Keratinocyte (primary cell): ENCODE measurements at places on chromosomes 6 and 20.

GRCh38 chr6:113920663-113921267, 50.2 kb downstream of the HDAC2 start:
- DNase-seq = no peak

DNA sequence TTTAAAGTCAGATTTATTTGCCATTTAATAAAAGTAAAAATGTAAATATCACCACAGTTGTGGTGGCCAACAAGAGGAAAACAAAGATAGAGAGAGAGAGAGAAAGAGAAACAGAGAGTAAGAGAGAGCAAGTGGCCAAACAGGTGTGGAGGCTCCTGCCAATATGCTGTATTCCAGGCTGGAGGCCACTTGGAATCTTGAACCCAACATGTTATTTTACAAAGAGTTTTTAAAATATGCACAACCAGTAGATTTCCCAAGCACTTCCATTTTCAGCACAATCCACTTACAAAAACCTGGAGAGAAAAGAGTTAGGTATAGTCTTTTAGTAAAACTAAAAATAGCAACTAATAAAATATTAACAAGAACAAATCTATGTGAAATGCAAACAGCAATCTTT, 1323.1 kb upstream of the CITED2 start:
- DNase-seq = no peak

DNA sequence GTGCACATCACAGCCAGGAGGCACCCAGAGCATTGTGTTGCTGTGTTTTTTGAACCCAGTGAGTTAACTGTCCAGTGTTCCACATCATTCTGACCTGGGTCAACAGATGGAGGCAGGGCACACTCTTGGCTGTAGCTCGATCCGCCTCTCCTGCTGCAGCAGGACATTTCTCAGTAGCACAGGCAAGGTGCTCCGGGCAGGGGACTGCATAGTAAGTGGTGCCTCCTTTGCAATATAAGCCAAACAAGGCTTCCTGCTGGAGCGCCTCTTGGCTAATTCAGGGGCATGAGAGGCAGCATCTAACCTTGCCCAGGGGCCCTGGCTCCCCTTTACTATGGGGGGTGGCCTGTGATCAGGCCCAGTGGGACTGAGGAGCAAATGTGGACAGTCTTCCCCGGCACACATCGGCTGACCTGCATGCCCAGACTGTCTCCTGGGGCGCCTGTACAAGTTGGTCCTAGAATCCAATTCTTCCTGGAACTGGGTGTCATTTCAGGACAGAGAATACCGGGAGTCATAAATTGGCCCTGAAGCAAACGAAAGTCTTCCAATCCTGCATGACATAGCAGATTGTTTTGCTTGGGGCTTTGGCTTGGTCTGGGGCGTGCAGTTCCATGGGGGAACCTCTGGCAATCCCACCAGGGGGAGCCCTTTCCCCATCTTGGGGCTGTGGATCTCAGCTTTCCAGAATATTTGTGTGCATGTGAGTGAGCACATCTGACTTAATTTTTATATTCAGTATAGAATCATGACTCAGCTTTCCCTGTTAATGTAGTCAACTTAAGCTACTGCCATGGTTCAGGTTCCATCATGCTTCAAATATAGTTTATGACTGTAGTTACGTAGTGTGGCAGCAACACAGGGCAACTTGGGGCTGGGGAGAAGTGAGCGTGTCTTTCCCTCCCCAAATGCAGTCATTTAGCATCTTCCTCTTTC, 56.0 kb upstream of the DDR1 start:
- DNase-seq = no peak

- DNase-seq = no peak
These were observed 262.1 kb upstream of the ADGRB3 start for GRCh38 chr6:68372991-68373390.

- no peak for DNase-seq
These were observed 470.6 kb upstream of the ARID1B start for GRCh38 chr6:156306531-156306930.

- no peak for DNase-seq
These were observed 100.2 kb downstream of the TRMT11 start for GRCh38 chr6:126086560-126086959.

- DNase-seq = no peak
These were observed 48.4 kb downstream of the DHX35 start for GRCh38 chr20:39010496-39010895.

GRCh38 chr6:33833599-33833998, 29.8 kb upstream of the MLN start:
- DNase-seq = no peak

GRCh38 chr20:53157443-53158408, 185.6 kb downstream of the TSHZ2 start:
- no peak for DNase-seq

GRCh38 chr20:5168651-5169396, 42.0 kb downstream of the CDS2 start:
- DNase-seq = no peak

- DNase-seq = no peak
These were observed 246.3 kb upstream of the RNF24 start for GRCh38 chr20:4261333-4262284.

DNA sequence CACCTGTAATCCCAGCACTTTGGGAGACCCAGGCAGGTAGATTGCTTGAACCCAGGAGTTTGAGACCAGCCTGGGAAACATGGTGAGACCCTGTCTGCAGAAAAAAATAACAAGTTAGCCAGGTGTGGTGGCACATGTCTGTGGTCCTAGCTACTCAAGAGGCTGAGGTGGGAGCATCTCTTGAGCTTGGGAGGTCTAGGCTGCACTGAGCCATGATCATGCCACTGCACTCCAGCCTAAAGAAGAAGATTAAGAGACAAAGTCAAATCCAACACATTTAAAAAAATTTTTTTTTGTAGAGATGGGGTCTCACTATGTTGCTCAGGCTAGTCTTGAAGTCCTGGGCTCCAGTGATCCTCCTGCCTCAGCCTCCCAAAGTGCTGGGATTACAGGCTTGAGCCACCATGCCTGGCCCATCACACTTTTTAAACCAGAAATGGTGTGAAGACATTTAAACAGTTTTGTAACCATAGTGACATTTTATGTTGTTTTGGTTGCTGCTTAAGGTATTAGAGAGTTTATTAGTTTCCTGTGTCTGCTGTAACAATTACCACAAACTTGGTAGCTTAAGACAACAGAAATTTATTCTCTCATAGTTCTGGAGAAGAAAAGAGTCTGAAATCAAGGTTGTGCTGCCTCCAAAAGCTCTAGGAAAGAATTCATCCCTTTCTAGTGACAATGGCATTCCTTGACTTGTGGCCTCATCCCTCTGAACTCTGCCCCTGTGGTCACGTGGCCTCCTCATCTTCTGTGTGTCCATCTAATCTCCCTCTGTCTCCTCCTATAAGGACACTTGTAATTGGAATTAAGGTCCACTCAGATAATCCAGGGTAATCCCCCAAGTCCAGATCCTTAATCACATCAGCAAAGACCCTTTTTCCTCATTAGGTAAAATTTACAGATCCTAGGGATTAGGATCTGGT, 104.6 kb upstream of the TNFAIP3 start:
- DNase-seq = no peak

DNA sequence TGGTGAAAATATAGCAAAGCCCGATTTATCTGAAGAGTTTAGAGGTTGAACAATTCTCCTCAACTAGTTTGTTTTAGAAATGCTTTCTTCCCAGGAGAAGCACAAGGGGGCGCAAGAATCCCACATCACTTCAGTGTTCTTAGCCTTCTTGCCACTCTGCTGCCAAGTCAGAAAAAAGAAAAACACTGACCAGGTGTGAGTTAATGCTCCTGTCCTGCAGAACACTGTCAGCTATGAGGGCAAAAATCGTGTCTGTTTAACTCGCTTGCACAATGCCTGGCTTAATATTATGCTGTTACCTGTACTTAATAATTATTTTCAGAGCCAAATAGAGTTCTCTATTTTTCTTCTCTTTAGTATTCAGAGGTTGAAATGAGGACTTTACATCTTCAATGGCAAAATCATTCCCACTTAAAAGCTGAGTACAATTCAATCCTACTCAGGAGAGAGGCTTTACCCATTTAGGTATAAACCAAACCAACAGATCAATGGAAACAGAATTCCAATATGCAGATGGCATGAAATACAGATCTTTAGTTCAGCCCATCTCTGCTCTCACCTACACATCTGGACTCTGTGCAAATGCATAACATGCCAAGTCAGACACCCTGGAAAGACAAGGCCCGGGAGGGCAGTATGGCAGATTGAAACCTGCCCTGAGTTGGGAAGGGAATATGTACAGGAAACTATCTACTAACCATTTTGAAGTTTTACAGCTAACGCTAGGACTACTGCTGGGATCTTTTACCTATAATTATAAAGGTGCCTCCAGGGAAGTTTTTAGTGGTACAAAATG, 71.4 kb upstream of the TULP1 start:
- no peak for DNase-seq

GRCh38 chr6:121504227-121504626, 68.8 kb downstream of the GJA1 start:
- DNase-seq = no peak

DNA sequence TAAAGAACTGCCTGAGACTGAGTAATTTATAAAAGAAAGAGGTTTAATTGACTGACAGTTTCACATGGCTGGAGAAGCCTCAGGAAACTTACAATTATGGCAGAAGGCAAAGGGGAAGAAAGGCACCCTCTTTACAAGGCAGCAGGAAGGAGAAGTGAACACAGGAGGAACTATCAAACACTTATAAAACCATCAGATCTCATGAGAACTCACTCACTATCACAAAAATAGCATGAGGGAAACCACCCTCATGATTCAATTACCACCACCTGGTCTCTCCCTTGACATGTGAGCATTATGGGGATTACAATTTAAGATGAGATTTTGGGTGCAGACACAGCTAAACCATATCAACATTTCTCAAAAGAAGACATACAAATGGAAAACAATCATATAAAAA, 266.3 kb downstream of the EPM2A start:
- no peak for DNase-seq

DNA sequence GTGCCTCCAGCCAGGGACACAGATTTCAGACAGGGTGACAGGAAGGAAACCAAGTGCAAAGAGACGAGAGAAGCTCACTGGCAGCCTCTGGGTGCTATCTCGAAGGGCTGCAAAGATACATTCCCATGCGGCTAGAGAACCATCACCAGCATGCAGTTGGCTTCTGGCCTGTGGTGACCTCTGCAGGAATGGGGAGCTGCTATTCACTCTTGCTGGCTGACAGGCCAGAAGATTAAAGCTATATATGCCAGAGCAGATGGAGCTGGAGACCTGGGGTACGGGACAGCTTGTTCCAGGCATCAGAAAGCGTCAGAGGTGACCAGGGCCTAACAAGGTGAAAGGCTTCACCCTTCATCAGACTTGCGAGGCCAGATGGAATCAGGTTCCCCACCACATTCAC, 20.0 kb downstream of the MAP1LC3A start:
- DNase-seq = no peak

DNA sequence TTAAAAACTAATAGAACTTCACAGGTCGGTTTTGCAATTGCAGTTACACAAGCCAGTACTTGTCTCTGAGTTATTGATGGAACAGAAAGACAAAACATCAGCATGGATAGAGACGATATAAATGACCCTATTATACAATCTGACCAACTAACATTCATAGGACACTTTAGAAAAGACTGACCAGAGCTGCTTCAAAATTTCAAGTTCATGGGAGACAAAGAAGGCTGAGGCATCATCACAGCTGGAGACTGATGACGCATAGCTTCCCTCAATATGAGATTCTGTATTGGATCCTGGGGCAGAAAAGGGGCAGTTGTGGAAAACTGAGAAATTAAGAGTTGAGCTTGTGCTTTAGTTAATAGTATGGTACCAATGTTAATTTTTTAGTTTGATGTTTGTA, 174.0 kb downstream of the THBS2 start:
- DNase-seq = no peak

DNA sequence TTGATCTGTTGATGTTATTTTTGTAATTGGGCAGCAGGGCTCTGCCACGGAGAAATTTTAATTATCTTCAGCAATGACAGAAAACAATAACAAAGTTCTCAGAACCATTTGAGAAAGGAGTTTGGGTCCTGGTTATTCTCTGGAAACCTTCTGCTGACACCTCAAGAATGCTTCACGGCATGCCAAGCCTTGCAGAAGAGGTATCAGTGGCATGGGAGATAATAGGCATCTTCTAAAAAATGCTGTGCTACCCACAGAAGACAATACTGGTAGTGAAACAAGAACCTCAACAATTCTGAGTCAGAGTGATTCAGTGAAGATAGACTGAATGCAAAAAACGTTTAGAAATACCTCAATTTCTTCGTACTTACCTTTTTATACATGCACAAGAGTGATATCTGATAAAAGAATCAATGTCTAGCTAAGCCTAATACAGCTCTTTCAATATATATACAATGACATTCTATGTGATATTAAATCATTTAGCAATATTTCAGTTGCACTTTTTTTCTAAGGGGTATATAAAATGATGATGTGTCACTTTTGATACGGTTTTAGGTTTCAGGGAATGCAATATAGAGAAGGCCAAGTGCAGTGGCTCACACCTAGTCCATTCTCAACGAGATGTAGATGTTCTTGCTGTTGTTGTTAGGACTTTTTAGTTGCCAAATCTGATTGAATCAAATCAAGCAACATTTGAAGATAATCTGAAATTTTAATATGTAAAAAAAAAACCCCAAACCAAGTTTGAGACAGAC, 110.4 kb upstream of the COL21A1 start:
- no peak for DNase-seq

GRCh38 chr20:13236990-13237720, 16.1 kb downstream of the ISM1 start:
- DNase-seq = no peak

- DNase-seq = no peak
These were observed 1.3 kb upstream of the UTRN start for GRCh38 chr6:144283646-144284477.

GRCh38 chr6:15305909-15306308, 60.0 kb downstream of the JARID2 start:
- DNase-seq = no peak

DNA sequence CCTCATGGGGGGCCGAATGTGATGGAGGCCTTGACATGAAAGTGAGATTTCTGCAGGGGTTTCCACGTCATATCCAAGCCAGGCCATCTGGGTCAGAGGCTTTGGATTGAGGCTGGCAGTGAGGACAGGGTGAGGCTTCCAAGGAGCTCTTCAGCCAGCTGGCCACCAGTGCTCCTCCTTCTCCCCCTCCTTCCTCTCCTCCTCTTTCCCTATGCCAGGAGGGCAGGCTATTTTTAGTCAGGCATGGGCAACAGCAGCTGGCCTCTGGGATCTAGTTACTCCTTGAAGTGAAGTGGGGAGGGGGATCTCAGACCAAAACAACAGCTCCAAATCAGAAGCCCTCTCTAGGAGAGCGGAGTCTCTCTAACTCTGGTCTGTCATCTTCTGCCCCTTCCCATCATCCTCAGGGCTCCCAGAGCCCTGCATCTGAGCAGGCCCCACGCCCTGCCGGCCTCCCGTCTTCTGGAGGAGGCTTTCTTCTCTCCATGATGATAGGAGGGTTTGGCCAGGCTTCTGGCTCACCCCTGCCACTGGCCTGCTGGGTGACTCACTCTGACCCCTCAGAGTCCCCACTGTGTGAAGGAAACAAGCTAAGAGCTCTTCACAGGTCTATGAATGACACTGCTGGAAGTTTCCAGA, 612 bp downstream of the TNNC2 start:
- DNase-seq = no peak
